Caco-2 (cell line): ENCODE measurements at places on chromosomes 6 and 20.

DNA sequence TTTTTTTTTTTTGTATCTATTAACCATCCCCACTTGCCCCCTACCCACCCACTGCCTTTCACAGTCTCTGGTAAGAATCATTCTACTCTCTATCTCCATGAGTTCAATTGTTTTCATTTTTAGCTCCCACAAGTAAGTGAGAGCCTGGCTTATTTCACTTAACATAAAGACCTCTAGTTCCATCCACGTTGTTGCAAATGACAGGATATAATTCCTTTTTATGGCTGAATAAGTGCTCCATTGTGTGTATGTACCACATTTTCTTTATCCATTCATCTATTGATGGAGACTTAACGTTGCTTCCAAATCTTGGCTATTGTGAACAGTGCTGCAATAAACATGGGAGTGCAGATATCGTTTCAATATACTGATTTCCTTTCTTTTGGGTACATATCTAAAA lies 328.5 kb downstream of the BTBD9 start:
- no peaks in the 10 kb centered on the region for H3K27me3 ChIP-seq
- no peak overlapping the region for H3K27ac ChIP-seq
- no peaks in the 10 kb centered on the region for H3K36me3 ChIP-seq
- no peak for DNase-seq
- 0 out of 2 replicates have a peak, but pooled peaks cover 7% of the 10 kb centered on the region for H3K4me1 ChIP-seq
- no peak overlapping the region for H3K4me3 ChIP-seq

DNA sequence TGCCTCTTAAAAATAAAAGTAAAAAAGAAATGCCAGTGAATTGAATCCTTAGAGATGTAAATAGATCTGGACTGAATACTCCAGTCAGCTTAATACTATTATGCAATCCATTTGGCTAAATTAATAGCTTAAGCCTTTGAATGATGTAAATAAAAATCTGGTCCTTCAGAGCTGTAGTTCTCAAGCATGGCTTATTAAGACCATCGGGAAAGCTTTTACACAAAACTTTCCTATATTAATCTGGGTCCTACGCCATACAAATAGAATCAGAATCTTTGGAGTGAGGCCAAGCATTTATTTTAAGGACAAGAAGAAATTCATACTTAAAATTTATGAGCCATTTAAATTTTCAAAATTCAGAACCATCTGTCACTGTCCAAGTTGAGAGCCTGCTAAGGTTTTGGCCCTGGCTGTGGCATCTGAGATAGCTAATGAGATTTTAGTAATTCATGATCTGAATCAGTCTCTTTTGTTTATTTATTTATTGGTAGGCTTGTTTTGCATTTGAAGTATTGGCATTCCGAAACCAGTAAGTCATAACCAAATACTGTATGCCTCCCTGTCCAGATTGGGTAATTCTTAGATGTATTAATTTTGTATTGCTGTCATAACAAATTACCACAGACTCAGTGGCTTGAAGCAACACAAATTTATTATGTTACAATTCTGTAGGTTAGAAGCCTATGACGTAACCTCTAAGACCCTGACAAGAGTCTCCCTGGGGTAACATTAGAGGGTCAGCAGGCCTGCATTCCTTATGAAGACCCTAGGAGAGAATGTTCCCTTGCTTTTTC lies 228.1 kb upstream of the RAB32 start:
- H3K27ac ChIP-seq, result no peak overlapping the region
- no peak for DNase-seq
- H3K27me3 ChIP-seq, result no peaks in the 10 kb centered on the region

DNA sequence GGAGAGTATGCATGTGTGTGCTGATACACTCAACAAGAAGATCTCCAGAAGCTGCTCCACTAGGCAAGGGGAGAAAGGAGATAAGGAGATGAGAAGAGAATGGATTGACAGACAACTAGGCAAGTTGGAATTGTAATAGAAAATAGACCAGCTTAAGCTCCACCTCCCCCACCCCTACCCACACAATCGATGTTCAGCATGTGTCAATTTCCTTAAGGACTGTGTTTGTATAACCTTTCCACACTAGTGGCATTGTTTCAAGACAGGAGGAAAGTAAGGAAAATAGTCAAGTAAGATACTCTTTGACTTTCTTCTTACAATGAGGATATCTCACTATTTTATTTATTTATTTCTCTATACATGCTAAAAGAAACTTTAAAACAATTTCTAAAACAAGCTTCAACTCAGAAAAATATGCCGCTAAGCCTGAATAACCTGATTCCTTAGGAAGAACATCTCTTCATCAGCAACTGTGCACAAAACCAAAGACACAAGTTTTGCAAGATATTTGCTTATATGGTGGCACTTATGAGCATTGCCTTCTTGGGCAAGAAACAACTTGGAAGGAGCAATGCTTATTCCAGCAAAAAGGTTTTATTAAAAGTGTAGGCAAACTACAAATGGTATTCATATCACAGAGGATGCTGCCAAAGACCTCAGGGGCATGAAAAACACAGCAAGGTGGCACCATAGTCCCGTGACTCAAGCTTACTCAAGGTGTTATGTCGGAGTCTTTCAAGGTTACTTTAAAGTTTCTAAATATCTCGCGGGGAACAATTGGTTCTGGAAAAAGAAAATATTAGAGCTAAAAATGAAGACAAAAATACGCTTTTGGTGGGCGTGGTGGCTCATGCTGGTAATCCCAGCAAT lies 249.1 kb downstream of the COL12A1 start:
- no peaks in the 10 kb centered on the region for H3K4me1 ChIP-seq
- no peak overlapping the region for H3K4me3 ChIP-seq
- H3K27me3 ChIP-seq, result no peaks in the 10 kb centered on the region
- DNase-seq, result no peak

- DNase-seq, result no peak
- no peak overlapping the region for H3K27ac ChIP-seq
- no peak overlapping the region for H3K4me3 ChIP-seq
- H3K36me3 ChIP-seq, result no peaks in the 10 kb centered on the region
- no peaks in the 10 kb centered on the region for H3K27me3 ChIP-seq
Measured at GRCh38 chr20:19466206-19466928, 253.9 kb downstream of the SLC24A3 start.

GRCh38 chr6:141874930-141875602 lies 257.7 kb upstream of the GJE1 start:
- no peak overlapping the region for H3K4me3 ChIP-seq
- H3K4me1 ChIP-seq, result peaks cover 6% of the 10 kb centered on the region; the same call in 1 of the 2 replicates
- no peak overlapping the region for H3K27ac ChIP-seq
- DNase-seq, result no peak
- no peaks in the 10 kb centered on the region for H3K27me3 ChIP-seq
